ENCODE measurements at places on chromosomes 6 and 20.

- DNase-seq = no peak
Observed at GRCh38 chr20:53636540-53637097, 43.0 kb upstream of the ZNF217 start.

GRCh38 chr20:57287007-57287880 is 20.8 kb upstream of the BMP7 start:
- DNase-seq = no peak

DNA sequence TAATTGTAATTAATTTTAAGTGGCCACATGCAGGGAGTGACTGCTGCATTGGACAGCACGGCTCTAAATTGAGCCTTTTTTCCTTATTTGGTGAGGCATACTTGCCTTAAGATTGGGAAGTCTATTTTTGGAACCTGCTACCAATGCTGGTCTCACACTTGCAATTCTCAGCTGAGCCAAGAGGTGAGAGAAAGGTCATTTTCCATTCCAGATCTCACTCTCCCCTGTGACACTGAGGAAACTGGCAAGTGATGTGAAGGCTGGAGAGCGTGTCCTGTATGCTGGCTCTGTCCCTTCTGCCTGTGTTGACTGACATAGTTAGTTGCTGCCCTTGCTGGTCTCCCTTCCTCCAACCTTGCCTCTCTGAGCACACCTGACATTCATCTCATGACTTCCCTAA is 735 bp upstream of the MOG start:
- DNase-seq = no peak

DNA sequence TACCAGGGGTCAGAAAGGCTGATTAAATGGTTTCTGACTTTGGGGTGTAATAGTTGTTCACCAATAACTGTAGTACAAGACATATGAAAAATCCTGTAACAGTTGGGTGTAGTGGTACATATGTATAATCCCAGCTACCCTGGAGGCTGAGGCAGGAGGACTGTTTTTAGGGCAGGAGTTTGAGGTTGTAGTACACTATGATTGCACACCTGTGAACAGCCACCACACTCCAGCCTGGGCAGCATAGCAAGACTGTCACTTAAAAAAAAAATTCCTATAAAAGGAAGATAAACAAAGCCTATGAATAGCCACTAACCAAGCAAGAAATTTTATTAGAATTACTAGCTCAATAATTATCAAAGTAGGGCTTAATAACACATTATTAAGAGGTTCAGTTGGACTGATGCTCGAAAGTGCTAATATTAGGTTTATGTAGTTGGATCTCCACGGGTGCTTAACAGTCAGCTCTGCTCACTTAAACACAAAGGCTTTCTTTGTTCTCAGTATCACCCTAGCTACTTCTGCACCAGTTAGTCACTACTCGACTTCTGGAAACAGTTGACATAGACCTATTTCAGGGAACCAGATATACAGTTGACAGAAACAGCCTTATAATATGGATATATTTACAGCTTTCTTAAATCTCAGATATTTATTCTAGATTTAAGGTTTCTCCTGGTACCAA is 113.0 kb downstream of the MTFR2 start:
- no peak for DNase-seq

GRCh38 chr6:12286373-12287110 is 3.6 kb upstream of the EDN1 start:
- no peak for DNase-seq

- no peak for DNase-seq
Observed at GRCh38 chr6:17035257-17036064, 66.4 kb upstream of the STMND1 start.

- DNase-seq = no peak
Observed at GRCh38 chr20:33237989-33238388, 2.2 kb downstream of the BPIFA1 start.

- no peak for DNase-seq
Observed at GRCh38 chr6:2546901-2547300, 203.8 kb downstream of the MYLK4 start.

DNA sequence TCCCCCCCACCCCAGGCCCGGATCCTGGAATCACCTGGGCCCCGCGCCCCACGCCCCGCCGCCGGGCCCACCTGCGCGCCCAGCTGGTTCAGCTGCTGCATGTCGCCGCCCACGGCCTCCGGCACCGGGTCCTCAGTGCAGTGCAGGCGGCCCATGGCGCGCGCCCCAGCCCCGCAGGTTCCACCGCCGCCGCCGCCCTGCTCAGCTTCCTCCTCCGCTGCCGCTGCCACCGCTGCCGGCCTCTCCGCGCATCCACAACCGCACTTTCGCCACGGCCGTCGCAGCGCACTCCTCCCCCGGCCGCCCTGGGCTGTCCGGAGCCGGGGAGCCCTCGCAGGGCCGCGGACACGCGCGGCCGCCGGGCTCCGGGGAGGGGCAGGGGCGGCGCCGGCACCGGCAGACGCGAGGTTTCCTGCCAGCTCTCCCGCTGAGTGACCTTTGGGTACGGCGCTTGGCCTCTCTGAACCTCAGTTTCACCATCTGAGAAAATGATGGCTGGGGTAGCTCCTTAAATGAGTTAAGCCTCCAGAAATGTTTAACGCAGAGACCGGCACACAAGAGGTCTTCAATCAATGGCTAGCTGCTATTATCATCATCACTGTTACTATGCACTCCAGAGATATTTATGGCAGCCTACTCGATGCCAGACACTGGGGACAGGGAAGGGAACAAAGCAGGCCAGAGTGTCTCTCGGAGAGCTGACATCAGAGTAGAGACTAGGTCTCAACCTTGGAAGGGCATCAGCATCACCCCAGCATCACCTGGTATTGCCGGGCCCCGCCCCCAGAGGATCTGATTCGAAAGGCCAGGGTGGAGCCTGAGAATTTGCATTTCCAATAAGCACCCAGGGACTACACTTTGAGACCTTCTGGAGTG is at the start of gene COMMD7:
Gene COMMD7 (minus strand): TSS at position 231 of the 876 bp plus-strand sequence. CDS start 76 bp downstream, at position 155.
- peak; percentile 70 for DNase-seq

- DNase-seq = no peak
Observed at GRCh38 chr20:60727425-60727824, 524.6 kb upstream of the CDH4 start.

DNA sequence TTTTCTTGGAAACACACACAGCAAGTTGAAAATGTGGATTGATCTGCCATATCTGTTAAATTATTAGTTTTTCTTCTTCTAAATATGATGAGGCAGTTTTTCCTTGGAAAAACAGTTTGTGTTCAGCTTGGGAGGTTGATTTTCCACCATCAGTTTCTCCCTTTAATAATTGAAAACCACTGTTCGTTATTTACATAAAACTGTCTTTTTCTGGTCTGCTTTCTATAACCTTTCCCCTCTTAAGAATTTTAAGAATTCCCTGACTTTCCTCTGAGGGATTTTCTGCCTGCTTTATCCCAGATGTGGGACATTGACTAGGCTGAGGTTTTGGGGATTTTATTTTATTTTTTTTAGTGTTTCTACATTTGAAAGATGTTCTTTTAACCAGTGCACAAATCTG is 27.2 kb downstream of the DSE start:
- no peak for DNase-seq

DNA sequence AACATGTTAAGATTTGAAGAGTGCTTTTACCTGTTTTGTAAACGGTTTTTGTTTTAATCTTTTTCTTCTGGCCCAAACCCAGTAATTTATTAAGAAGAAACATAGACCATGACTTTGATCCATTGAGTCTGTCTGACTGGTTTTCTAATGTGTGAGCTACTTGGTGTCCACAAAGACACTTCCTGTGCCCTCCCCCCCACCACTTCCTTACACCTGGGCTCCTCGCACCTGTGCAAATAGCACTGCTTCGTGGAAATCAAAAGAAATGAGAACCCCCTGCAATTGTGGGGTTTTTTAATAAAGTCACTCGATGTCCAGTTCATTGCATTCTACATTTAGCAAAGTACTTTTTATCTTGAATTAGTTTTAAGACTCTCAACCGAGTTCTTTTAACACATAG is 65.5 kb downstream of the SMOC2 start:
- DNase-seq = no peak

GRCh38 chr6:12968839-12969558 is 252.4 kb downstream of the PHACTR1 start:
- no peak for DNase-seq

GRCh38 chr6:7785243-7786035 is 59.5 kb downstream of the BMP6 start:
- DNase-seq = no peak

DNA sequence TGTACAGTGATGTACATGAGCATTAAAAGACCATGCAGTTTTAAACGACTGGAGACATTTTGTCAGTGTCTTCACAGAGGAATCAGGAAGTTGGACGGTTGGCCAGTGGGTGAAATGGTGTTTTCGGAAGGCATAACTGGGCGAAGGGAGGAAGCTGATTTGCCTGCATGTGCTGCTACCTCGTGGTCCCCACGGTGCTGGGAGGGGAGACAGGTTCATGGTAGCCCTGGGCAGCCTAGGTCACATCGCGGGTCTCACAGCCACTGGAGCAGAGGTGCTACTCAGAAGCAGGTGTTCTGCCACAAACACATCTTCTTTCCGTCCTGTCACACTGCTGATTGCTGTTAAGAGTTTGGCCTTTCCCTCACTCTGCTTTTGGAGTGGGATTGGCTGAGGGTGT is 35.2 kb downstream of the HIVEP1 start:
- DNase-seq = no peak

- no peak for DNase-seq
Observed at GRCh38 chr6:142943711-142944123, 1.3 kb downstream of the HIVEP2 start.

GRCh38 chr6:107185391-107185970 is 70.2 kb upstream of the BEND3 start:
- DNase-seq = no peak

DNA sequence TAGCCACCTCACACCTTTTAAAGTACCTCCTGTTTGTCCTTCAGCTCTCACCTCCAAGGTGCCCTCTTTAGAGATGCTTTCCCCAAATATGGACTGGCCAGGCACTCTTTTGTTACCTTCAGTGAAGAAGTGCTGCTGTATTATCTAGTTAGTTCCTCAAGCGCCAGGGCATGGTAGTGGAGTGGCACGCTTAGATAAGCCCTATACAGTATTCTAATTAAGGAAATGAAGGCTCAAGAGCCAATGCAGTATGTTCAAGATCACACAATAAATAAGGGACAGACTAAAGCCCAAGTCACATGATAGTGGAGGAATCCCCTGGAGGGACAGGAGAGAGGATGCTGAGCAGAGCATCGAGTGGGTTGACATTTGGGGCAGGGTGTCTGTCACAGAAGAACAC is 28.5 kb upstream of the GFOD1 start:
- DNase-seq = no peak

DNA sequence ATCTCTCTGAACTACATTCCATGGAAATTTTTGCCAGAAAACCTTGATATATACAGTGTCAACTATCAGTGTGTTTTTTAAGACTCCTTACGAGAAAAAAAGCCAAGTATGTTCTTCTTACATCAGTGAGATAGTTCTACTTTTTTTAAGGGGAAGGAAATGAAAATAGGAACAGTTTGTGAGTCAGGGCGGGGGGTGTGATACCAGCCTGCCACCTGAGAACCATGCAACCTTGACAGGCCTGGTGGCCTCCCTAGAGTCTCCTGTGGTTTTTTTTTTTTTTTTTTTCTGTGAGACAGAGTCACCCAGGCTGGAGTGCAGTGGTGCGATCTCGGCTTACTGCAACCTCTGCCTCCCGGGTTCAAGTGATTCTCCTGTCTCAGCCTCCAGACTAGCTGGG is 96.3 kb upstream of the GCM1 start:
- DNase-seq = no peak

DNA sequence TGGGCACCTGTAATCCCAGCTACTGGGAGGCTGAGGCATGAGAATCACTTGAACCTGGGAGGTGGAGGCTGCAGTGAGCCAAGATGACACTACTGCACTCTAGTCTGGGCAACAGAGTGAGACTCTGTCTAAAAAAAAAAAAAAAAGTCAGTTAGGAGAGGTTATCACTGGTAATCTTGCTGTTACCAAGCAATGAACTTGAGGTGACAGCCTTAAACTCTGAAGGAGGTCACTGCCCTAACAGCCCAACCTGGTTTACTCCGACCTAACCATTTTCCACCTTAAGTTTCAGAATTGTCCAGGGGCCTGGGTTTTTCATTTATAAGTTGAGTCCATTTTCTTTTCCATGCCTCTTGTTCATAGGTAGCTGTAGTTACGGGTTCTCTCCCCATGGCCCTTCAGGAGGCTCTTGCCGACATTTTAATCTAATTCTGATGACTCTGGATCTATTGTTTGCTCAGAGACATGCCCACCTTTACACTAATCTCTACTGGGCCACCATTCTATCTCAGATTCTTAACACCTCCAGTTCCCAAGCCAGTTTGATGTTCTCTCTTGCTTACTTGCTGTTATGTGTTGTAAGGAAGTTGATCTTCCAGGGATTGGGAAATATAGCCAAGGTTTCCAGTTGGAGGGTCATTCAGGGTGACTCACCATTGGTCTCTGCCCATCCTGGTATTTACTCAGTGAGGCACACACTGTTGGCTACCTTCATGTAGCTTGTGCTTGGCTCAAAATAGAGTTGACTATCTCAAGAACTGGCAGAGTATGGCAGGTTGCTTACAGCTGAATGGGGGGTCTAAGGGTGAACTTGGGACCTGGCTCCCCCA is 29.1 kb downstream of the SHLD1 start:
- no peak for DNase-seq

DNA sequence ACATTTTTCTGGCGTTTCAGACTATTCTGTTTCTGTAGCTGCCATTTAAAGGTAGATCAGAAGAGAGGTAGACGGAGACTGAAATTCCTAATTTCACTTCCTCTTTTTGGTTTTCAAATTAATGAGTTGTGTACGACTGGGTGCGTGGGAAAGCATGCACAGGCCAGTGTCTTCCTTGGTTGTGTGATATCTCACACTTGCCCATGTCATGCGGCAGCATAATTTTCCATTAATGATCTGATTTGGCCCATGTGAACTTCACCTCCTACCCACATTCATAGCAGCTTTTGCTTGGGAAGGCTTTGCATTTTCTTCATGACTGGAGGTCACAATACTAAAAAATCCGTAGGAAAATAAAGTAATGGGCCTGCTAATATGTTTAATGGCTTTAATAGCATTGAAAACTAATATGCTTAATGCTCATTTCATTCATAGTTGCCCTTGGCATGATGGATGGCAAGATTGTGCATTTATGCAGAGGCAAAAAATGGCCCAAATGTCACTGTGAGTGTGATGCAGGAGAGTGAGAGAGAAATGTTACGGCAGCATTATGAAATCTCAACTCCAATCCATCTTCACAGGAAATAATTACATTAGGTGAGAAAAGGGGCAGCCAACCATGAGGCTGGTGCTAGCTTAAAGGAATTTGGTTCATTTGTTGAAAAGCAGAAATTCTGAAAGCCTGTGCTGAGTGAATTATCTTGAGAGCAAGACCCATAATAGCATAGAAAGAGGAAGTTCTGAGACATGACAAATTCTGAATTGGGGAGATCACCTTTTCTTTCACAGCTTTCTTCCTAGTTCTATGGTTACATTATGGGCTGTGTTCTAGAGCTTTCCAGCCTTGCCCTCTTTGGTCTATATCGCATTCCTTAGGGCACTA is 69.0 kb upstream of the UST start:
- no peak for DNase-seq

All from stimulated activated CD4-positive, alpha-beta T cell treated with anti-CD3 and anti-CD28 coated beads, Interleukin-12 subunit alpha, Interleukin-12 subunit beta, amount 100 ng/mL, for 48 hours (primary cell).